ENCODE measurements at places on chromosomes 5 and 9. TPM values are rescaled to one million over a fixed set of nuclear protein-coding genes. Genes with fewer than 3 reads are reported as not detected.

Gene RETREG1
- not detected for total RNA-seq

Gene PLPP7
- 0.54 TPM for total RNA-seq

Gene MIER3
- 26.7 TPM for total RNA-seq

Gene SV2C
- not detected for total RNA-seq

Gene CLTA
- 208 TPM for total RNA-seq

DNA sequence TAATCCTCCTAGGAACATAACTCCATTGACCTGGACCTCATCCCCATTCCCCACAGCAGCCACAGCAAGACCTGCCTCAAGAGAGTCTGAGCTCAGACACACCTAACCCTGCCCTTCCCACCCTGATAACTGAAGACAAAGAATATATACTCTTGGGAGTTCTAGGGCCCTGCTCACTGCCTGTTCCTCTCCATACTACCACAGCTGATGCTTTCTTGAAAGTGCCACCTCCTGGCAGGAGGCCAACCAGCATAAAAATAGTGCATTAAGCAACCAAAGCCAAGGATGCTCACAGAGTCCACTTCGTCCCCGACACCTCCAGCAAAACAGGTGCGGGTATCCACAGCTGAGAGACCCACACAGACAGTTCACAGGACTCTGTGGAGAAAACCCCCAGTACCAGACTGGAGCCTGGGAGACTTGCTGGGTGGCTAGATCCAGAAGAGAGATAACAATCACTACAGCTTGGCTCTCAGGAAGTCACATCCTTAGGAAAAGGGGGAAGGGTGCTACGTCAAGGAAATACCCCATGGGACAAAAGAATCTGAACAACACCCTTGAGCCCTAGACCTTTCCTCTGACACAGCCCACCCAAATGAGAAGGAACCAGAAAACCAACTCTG, 23.5 kb downstream of the FAM114A2 start:
- DNase-seq, result no peak

DNA sequence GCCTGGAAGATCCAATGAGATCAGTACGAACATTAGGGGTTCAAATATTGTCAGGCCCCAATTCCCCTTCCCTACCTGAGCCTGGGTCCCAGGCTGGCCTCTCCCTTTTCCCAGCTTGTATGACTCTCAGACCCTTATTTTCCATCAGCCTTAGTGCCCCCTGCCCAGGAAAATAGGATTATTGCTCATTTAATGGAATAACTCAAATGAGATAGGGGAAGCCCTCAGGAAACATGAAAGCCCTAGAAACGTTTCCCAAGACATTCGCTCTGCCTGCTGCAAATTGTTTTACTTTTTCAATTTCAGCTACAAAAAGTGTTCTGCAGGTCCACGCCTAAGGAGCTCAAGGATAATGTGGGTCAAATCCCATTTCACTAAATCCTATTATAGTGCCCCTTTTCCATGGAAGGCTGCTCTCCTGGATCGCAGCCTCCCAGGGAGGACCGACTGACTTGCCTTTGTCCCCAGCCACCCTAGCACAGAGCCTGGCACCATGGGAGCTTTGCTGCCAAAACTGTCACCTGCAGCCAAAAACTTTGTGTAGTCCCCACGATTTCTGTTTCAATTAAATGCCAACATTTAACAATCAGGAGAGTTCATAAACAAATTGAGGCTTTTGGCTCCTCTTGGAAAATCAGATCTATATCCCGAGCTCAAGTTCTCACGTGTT, 46.9 kb downstream of the THOC3 start:
- DNase-seq, result no peak

DNA sequence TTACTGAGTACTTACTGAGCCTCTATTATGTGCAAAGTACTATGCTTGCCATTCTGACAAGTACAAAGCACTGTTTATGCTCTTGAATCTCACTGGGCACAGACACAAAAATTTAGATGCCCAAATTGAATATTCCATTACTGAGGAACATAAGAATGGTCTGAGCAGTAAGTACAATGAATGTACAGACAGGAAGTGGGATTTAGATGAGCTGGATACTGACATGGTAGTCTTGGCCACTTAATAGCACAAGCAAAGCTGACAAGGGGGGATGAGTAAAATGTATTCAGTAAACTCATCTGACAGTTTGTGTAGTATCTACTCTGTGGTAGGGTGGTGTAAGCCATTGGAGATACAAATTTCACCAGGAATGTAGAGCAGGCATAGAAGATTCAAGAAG, 132.4 kb downstream of the EFNA5 start:
- peak; percentile 20 for DNase-seq

GRCh38 chr9:84266087-84266561, 74.4 kb downstream of the SLC28A3 start:
- DNase-seq, result no peak

DNA sequence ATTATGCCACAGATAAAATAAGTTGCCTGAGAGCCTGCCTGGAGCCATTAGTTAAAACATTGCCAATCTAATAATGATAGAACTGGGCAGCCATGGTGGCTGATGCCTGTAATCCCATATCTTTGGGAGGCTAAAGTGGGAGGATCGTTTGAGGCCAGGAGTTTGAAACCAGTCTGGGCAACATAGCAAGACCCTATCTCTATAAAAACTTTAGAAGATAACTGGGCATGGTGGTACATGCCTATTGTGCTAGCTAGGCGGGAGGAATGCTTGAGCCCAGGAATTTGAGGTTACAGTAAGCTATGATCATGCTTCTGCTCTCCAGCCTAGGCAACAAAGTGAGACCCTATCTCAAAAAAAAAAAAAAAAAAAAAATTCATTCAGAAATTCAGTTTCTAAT, 52.6 kb downstream of the RAI14 start:
- DNase-seq, result no peak

- no peak for DNase-seq
Observed at GRCh38 chr5:171574376-171574775, 154.9 kb downstream of the FGF18 start.

DNA sequence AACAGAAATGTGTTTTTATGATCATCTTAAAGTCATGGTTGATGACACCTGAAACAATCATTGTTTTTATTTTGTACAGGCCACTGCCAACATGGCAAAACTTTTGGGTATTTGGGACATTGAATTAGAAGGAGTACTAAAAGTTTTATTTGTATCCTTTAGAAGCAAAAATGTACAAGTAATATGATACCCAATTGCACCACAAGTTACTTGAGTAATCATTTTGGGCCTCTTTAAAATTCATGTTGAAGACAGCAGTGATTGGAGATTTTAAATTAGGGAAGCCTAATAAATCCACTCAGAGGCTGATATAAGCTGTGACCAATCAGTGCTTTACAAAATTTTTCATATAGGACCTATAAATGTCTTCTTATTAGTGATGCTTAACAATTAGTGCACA, 212.9 kb downstream of the MARCHF11 start:
- DNase-seq, result peak; percentile 23

DNA sequence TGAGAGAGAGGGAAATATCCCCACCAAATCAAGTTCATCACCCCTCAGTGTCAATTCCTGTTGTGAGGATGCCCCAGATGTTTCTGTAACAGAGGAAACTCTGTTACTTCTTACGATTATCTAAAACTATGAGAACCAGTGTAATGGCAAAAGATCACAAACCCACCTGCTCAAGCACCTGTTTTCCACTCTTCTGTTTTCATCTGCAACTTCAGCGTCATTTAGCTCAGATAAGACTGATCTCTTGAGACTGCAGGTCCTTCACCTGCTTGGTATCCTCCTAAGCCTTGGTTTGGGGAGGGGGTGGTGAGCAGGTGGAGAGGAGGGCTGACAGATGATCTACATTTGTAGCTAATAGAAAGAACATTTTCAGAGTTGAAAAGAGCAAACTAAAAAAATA, 229.3 kb downstream of the SLF1 start:
- no peak for DNase-seq

DNA sequence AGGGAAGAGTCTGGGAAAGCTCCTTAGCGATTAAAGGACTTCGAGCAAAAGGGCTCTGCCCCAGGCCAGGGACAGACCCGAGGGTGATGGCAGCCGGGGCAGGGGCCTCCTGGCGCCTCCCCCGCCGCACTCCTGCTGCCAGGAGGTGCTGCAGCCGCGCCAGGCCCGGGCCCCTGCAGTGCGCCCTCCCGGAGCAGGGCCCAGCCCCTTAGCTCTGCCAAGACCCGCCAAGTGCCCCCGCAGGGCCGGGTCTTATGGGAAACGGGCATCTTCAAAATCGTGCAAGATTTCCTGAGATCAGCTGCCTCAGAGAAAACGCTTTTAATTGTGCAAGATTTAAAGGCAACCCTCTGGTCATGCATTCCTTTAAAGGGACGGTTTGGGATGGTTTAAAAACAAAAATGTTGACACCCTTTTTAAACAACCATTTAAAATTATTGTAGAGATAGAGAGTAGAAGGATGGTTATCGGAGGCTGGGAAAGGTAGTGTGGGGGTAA, 52.4 kb downstream of the CDC14B start:
- no peak for DNase-seq
